ENCODE measurements at places on chromosomes 7 and 10.

DNA sequence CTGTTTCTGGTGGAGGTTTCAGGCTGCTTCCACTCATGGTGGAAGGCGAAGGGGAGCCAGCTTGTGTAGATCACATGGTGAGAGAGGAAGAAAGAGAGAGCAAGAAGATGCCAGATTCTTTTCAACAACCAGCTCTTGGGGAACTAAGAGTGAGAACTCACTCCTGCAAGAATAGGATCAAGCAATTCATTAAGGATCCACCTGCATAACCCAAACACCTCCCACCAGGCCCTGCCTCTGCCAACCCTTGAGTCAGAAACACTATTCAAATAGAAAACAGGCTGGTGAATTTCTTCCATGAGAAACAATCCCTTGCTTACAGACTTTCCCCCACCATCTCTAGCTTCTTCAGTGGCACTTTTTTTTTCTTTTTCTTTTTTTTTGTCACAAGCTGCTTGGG lies 317.2 kb downstream of the GPR158 start:
- no peak for DNase-seq

DNA sequence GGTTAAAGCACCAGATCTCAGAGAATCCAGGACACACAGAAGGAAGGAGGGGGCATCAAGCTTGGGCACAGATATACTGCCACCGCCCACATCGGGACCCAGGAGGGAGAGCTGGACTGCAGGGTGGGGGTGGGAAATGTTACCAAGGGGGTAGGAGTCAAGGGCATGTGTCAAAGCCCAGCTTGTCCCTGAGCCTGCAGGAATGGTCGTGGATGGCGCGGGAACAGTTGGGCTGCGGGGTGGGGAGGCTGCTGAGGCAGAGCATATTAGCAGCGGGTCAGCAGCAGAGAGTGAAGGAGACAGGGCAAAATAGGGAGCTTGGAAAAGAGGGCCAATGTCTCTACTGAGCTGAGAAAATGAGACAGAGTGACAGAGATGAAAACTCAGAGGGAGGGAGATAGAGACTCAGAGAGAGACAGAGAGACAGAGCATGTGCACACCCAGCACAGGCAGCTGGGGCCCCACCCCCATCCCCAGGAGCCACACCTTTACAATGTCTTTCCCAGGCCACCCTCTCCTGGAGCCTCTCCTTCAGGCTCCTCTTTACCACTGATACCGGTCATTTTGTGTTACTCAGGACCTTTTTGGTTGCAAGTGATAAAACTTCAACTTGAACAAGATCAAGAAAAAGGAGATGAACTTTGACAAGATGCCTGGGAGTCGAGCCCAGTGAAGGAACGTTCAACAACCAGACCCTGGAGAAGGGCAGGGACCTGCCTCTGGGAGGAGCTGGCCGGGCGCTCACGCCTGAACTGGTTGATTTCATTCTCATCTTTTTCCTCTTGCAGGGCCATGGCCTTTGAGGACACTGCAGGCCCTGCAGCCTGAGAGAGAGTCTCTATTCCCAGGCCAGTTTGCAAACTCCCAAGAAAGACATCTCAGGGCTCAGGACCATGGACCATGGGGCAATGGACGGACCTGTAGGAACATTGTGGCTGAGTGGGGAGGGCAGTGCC lies 50.0 kb downstream of the AOC1 start:
- no peak for DNase-seq

GRCh38 chr10:70576803-70577517 lies 25.6 kb downstream of the PRF1 start:
- no peak for DNase-seq

DNA sequence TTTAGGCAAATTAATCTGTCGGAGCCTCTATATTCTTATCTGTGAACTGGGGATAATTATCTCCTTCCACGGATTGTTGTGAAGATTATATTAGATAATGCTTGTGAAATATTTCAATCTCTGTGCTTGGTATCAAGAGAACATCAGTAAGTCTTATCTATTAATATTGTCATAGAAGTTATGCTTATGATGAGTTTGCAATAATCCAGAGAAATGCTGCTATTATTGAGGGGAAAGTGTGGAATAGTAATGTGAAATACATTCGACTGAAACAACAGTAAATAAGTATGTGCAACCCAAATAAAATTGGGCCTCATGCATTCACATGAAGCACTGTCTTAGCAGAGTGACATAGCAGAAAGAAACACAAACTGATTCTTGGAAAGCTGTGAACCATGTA lies 13.7 kb downstream of the RHOBTB1 start:
- DNase-seq, result no peak

- DNase-seq, result no peak
Observed at GRCh38 chr10:116457488-116457887, 29.8 kb downstream of the PNLIPRP3 start.

GRCh38 chr7:30815951-30816644 lies 44.9 kb downstream of the MINDY4 start:
- no peak for DNase-seq

- no peak for DNase-seq
Observed at GRCh38 chr10:75435291-75435690, 3.9 kb downstream of the LRMDA start.

GRCh38 chr7:284762-285722 lies 4.9 kb upstream of the FOXL3 start:
- no peak for DNase-seq

- DNase-seq, result no peak
Observed at GRCh38 chr7:129968592-129969383, 16.0 kb upstream of the UBE2H start.

DNA sequence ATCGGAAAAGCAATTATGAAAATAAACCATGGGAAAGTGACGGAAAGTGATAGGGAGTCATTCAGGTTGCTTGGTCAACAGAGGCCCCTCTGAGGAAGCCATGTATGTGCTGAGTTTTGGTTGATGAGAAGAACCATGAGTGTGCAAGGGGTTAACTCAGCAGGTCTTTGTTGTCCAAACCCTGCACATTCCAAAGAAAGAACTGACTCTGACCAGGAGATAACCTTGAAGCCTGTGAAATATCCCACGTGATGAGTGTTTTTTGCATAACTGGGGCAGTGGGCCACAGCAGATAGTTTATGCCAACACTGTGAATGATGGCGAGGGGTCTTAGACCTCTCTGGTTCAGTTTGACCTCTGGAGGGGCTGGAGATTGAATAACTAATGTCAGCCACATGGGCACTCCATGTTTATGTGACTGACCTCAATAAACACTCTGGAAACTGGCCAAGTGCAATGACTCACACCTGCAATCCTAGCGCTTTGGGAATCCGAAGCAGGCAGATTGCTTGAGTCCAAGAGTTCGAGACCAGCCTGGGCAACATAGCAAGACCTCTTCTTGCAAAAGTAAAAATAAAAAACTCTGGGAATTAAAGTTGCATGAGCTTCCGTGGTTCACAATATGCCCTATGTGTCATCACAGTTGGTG lies 154.0 kb upstream of the FOXK1 start:
- DNase-seq, result no peak
